Activated CD8-positive, alpha-beta T cell treated with anti-CD3 and anti-CD28 coated beads for 36 hours (primary cell): ENCODE measurements at places on chromosomes 5 and 9. TPM values are rescaled to one million over a fixed set of nuclear protein-coding genes. Genes with fewer than 3 reads are reported as not detected.

GRCh38 chr5:132777209-132778069 is at the start of gene SEPTIN8:
TSS of gene SEPTIN8 (minus strand) at chr5:132777239. CDS start at chr5:132777137, 102 bp downstream.
- DNase-seq: peak; percentile 52

- no peak for DNase-seq
Measured at GRCh38 chr5:73152411-73153388, 20.3 kb upstream of the TMEM174 start.

- no peak for DNase-seq
Measured at GRCh38 chr5:181204826-181205760, at the start of gene TRIM7. TSS of gene TRIM7 (minus strand) at chr5:181205196. CDS start at chr5:181205110, 86 bp downstream.

- no peak for DNase-seq
Measured at GRCh38 chr9:135040892-135041291, 46.6 kb upstream of the OLFM1 start.

GRCh38 chr5:113142186-113142585 is 165.6 kb downstream of the DCP2 start:
- no peak for DNase-seq

GRCh38 chr9:87840134-87840533 is 42.5 kb upstream of the SPATA31E1 start:
- DNase-seq: no peak

GRCh38 chr9:134396825-134397224 is 70.6 kb downstream of the RXRA start:
- peak; percentile 79 for DNase-seq

- DNase-seq: no peak
Measured at GRCh38 chr5:110514030-110514429, 212.4 kb downstream of the TMEM232 start.

Gene FOXD4L3
- 0.14 TPM for total RNA-seq

Gene TXNDC15
- total RNA-seq: 26.7 TPM

Gene EGFLAM
- not detected for total RNA-seq

Gene GDA
- total RNA-seq: not detected

Gene TSSK1B
- total RNA-seq: not detected

Gene SLC1A1
- 0.29 TPM for total RNA-seq
